ENCODE measurements at places on chromosomes 3 and 15. TPM values are rescaled to one million over a fixed set of nuclear protein-coding genes. Genes with fewer than 3 reads are reported as not detected.

DNA sequence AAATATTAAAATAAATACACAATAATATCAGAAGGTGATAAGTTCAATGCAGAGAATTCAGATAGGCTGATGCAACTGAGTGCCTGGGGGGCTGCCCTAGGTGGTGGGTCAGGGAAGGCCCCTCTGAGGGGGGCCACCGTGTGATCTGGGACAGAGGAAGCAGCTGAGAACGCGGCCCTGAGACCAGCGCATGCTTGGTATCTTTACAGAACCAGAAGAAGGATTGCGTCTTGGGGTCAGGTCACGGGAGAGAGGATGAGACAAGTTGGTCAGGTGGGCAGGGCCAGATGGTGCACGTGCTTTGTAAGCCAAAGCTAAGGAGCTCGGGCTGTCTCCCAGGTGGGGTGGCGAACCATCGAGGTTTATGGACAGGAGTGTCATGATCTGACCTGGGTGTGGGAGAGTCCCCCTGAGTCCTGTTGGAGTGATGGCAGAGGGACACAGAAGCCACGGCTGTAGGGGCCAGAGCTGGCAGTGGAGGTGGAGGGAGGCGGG, 121.2 kb downstream of the ETFA start:
- no peak for DNase-seq

GRCh38 chr3:168424059-168424734, 328.5 kb upstream of the GOLIM4 start:
- no peak for DNase-seq

DNA sequence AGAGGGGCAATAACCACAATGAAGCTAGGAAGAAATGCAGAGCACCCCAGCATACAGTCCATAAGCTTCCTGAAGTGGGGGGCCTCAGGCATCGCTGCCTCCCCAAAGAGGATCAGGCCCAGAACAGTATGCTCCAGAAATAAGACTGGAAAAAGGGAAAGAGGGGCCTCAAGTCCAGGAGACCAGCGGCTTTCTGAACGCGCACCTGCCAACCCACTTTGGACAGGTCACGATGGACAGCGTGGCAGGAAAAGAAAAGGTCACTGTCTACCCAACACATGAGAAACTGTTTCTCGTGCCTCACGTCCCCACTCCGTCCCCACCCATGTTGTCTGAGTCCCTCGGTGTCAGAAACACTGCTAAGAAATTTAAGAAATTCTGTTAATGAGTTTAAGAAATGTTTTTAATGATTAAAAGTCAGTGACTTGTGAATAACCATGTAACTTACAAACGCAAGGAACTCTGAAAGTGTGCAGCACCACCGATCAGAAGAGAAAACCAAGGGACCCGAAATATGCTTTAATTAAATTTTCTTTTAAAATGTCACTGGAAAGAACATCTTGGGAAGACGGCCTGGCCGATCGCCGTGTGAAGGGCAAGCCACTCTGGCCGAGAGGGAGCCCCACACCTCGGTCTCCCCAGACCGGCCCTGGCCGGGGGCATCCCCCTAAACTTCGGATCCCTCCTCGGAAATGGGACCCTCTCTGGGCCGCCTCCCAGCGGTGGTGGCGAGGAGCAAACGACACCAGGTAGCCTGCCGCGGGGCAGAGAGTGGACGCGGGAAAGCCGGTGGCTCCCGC, 1.7 kb upstream of the PPARG start:
- DNase-seq, result no peak

Gene C3orf18
- total RNA-seq, result 2.6 TPM

- no peak for DNase-seq
Observed at GRCh38 chr3:118729546-118729945, 305.1 kb downstream of the IGSF11 start.

DNA sequence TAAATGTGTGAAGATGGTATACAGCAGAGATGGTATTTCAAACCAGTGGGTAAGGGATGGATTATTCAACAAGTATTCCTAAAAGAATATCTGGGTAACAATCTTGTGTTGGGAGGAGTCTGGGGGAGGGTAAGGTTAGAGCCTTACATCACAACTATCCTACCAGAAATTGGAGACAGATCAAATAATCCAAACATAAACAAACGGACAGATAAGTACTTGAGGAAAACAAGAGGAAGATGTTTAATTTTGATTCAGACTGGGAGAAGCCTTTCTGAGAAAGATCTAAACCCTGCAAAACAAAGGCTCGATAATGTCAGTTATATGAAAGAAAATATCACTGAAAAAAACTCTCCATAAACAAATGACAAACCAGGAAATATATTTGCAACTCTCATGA, 77.9 kb downstream of the SLC9A9 start:
- no peak for DNase-seq

DNA sequence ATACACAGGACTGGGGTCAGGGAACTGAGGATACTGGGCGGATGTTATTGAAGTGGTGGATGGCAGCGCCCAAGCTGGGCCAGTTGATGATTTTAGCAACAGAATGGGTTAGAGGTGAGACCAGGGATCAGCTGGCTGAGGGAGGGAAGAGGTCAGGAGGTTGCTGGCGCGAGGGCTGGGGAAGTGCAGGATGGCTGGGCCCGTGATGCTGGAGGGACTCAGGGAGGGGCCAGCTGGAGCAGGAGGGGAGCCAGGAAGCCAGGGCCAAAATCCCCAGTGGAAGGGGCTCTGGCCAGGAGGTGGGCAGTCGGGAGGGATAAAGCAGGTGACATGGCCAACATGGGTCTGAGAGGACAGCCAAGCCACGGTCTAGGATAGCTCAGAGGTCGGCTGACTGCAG, 178.0 kb downstream of the NSMCE3 start:
- no peak for DNase-seq

Gene SLC28A2
- not detected for total RNA-seq

GRCh38 chr15:82551646-82552247, 11.5 kb upstream of the RPS17 start:
- DNase-seq, result no peak
